NCI-H1105 (cell line): ENCODE measurements at places on chromosomes 7 and 10.

- DNase-seq, result no peak
Measured at GRCh38 chr10:86868353-86868752, 89.1 kb downstream of the MMRN2 start.

GRCh38 chr7:24842449-24843241 is 85.4 kb upstream of the GSDME start:
- DNase-seq, result no peak

DNA sequence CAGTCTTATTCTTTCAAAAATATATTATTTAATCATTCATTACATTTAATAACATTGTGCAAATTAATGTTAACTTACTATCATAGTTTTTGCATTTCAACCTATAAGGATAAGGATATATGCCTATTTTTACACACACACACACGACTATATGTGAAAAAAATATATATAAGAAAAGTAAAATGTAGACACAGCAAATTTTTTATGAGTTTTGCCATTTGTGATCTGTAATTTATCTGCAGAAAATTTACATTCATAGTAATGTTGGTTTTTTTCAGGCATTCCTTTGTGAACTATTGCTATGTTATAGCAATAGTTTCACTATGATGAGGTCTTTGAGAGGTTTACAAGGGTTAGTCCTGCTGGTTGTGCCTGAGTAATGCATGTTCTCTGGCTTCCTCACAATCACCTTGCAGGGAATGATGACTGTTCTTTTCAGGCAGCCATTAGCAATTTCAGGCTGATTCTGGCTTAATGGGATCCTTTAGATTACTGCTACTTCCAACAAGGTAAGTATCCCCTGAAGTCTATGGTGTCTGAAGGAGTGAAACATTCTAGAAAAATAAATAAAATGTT is 183.7 kb upstream of the CDK1 start:
- DNase-seq, result no peak

DNA sequence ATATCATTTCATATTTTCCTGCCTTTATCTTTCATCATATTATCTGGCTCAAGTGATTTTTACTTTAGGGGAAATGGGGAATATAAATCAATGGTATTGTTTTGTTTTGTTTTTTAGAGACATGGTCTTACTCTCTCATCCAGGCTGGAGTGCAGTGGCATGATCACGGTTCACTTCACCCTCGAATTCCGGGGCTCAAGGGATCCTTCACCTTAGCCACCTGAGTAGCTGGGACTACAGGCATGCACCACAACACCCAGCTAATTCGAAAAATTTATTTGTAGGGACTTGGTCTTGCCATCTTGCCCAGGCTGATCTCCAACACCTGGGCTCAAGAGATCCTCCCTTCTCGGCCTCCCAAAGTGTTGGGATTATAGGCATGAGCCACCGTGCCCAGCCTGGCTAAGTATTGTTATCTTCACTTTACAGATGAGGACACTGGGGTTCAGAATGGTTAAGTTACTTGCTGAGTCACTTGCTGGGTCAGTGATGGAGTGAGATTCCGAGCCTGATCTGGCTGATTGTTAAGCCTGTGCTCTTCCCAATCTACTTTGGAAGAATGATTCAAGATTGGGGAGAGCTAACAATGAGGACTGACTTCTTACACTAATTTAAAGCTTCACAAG is 3.7 kb upstream of the SLC16A9 start:
- DNase-seq, result no peak

GRCh38 chr7:39911167-39911566 is 38.9 kb upstream of the CDK13 start:
- DNase-seq, result no peak

DNA sequence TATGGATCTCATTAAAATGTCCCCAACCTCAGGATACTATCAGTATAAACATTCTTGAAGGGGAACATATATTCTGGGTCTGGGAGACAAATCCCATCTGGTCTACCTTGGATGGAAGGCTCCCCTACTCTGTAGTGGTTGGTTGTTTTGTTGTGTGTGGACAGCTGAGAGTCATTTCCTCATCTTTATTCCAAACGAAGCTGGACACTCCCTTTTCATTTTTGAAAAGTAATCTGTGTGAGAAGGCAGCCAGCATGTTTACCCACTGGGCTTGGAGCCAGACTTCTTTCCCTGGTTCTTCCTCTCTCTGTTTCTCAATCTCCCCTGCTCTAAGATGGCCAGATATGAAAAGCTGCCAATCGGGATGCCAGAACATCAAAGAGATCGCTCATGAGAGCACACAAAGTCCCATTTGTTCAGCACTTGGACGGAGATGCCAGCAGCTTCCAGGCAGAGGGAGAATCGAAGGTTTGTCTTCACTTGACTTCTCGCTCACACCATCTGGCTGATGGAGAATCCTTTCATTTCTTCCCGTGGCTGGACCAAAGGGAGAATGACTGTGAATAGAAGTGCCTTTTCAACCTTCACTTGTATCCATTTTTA is 108.1 kb upstream of the AGR3 start:
- peak; percentile 72 for DNase-seq

GRCh38 chr10:109982123-109982522 is 25.7 kb upstream of the ADD3 start:
- no peak for DNase-seq

DNA sequence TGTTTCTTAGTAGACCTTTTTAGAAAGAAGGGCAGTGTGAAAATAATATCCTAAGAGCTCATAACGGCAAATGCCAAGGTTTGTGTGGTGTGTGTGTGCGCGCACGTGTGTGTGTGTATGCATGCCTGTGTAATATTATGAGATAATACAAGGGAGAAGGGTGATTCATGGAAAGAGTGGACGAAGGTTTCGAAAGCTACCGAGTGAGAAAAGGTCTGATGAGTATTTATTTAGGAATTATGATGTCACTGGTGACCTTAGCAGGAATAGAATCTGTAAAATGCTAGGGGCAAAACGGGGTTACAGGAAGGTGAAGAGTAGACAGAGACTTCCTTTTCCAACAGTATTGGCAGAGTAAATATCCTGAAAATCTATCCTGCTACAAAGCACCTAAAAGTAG is 107.3 kb downstream of the AHR start:
- DNase-seq, result no peak

- DNase-seq, result no peak
Measured at GRCh38 chr7:132847376-132847775, 234.5 kb downstream of the CHCHD3 start.

GRCh38 chr10:50544857-50545429 is 78.8 kb downstream of the SGMS1 start:
- DNase-seq, result no peak

DNA sequence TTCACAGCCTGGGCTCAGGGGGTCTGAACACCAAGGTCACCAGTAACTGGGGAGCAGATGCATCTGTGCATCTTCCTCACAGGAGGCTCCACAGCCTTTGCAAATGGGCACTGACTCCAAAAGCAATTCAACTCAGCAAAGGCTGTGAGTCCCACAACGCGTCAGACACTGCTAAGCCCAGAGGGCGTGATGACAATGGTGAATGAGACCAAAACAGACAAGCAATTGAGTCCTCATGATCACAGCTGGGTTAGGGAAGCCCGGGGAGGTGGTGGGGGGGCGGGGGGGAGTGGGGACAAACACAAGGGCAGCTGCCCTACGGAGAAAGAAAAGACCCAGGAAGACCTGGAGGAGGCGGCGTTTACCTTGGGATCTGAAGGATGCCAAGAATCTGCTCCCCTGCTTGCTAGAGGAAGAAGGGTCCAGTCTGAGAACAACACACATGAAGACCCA is 61.6 kb upstream of the RNF32 start:
- no peak for DNase-seq

DNA sequence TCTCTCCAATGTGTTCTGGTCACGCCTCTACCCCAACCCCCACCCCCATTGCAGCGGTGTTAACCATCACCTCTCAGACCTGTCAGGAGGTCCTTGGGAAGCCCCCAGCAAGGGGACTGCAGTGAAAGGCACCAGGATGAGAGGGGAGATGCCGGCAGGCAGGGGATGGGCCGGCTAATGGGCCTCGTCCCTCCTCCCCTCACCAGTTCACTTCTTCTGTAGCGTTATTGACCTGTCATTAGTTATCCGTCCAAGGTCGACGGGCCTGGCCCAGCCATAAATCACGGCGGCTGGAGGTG is 18.8 kb downstream of the POLL start:
- DNase-seq, result no peak

DNA sequence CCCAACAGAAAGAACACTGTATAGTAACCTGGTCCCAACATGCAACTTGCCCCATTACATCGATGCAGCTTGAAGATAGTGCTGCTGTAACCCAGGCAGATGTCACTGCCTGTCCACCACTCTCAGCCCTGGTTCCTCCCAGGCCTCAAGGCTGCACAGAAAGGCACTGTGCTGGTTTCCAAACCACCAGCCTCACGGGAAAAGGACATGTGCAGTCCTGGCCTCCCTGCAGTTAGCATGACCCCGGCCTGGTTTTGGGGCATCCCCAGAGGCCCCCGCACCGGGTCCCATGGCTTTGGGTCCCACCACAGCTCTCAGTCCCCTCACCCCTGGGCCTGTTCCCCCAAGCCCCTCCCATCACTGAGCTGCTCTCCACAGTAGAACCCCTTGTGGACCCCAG is 214.5 kb downstream of the TNS3 start:
- DNase-seq, result no peak

DNA sequence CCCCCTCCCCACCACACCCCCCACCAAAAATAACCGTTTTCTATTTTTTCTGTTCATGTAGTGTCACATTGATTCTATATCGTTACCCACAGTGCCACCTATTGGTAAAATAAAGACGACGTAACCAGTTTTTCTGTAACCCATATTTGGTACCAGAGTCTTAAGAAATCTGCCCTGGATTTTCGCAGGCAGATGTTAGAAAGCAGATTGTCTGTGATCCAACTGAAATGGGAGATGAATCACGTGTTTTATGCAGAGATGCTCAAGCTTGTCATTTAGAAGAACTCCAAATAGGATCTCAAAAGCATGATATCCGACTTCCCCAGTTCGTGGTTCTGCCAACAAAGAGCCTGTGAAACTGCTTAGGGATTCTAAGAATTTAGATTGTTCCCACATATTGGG is 261.1 kb upstream of the CSTF2T start:
- no peak for DNase-seq

GRCh38 chr10:114879093-114879492 is 57.5 kb downstream of the FHIP2A start:
- no peak for DNase-seq

DNA sequence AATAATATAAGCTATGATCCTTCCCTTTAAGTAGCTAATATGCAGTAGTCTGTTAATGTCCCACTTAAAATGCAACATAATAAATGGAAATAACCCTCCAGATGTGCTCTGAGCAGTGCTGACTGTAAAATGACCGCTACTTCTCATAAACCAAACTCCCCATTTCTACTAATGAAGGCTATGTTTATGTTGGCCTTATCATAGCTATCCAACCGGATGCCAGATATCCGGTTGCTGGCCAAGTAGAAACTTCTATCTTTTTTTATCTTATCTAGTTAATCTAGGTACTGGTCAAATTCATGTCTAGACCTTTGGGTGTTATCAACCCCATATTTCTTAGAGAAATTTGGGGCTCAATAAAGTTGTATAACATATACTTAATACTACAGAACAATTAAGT is 56.6 kb downstream of the CHRM2 start:
- no peak for DNase-seq

DNA sequence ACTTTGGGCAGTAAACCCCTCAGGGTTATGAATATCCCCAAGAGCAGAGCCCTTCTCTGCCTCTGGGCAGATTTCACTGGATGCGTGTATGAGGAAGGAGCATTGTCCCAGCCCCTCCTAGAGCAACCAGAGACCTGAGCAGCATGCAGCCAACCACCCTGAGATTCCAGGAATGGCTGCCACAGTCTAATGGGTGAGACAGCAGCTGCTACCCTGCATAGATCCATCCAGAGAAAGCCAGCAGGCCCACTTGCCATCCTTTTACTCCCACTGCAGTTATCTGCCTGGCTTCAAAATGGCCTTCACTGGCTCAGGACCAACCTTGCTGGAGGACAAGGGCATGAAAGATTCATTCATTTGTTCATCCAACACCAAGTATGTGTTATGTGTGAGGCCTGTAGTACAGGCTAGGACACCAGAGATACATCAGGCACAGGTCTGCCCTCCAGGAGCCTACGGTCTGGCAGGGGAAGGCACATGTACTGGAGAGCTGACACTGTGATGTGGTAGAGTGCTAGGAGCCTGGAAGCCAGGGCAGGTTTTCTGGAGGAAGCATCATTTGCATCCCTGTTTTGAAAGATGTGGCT is 26.2 kb upstream of the C10orf105 start:
- no peak for DNase-seq

GRCh38 chr7:130393101-130393561 is 12.8 kb downstream of the CPA1 start:
- DNase-seq, result no peak

DNA sequence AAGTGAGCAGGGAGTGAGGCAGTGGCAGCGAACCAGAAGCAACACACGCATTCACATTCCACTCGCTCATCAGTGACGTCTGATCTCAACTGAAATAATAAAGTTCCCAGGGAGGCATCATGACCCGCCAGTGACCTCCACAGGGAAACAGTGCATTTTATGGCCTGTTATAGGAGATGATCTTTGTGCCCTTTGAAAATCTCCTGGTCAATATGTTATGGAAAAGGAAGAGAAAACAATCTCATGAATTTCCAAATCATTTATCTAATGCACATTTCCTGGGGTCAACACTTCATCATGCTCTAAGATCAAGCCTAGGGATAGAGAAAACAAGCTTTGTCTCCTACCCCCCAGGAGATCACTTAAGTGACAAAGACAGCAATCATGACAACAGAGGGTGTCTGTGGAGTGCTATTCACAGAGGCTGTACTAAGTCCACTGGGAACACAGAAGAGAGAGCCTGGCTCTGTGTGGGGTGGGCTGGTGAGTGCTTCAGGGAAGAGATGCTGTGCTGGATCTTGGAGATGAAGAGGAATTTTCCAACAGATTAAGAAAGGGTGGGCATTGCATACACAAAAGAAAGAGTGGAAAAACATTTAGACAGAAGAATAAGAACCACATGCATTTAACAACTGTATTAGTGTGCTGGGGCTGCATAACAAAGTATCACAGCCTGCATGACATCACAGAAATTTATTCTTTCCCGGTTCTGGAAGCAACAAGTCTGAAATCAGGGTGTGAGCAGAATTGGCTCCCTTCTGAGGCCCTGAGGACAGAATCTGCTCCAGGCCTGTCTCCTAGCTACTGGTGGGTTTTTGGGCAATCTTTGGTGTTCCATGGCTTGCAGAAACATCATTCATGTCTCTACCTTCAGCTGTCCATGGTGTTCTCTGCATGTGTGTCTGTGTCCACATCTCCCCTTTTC is 613.9 kb upstream of the IGFBP3 start:
- DNase-seq, result no peak

- DNase-seq, result peak; percentile 3
Measured at GRCh38 chr10:5283305-5284158, 81.2 kb upstream of the UCN3 start.

GRCh38 chr7:122887198-122887597 is 938 bp upstream of the CADPS2 start:
- DNase-seq, result no peak

- DNase-seq, result no peak
Measured at GRCh38 chr7:98970016-98970615, 91.8 kb downstream of the TRRAP start.

DNA sequence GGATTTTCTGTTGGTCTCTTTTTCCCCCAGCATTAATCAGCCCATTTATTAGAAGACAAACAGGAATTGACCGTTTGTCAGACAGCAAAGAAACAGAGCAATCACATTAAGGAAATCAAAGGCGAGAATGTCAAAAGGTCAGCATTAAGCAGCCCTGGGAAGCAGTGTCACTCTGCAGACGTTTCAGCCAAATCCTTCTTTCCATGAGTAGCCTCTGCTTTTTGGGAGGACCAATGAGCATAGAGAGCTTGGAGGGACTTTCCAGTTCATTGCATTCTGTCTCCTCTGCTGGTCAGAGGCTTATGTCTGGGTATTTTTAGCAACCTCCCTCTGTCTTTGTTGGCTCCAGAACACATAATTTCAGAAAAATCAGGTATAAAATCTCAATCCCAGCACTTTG is 481.4 kb downstream of the GALNT17 start:
- DNase-seq, result no peak
